ENCODE measurements at places on chromosomes 12 and 14.

GRCh38 chr14:91750634-91751198, 18.8 kb upstream of the CATSPERB start:
- DNase-seq = no peak

DNA sequence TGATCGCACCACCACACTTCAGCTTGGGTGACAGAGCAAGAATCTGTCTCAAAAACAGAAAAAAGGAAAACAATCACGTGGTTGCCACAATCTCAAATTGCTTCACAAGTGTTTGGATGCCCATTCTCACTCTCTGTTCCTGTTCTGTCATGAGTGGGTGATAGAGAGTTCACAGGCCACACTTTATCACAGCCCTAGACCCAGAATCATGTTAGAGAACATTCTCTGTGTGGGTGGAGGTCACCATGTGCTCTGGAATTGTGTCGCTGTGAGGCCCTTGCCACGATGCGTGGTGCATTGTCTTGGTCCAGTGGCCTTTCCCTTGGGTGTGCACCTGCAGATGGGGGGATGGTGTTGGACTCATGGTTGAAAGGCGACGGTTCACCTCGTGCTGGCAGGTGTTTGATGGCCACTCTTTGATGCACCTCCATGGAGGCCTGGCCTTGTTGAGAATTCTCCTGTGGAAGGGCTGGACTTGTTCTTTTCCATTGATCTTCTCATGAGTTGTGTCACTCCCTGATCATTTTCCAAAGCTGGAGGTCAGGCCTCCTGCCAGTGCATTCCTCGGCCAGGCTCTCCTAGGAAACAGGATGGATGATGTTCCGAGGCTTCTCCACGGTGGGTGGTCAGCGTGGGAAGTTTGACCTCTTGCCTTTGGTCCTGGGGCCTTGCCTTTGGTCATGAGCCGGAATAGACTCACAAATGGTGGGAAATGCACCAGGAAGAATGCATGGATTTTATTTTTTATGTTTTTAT, 91.9 kb downstream of the SLC24A4 start:
- no peak for DNase-seq

DNA sequence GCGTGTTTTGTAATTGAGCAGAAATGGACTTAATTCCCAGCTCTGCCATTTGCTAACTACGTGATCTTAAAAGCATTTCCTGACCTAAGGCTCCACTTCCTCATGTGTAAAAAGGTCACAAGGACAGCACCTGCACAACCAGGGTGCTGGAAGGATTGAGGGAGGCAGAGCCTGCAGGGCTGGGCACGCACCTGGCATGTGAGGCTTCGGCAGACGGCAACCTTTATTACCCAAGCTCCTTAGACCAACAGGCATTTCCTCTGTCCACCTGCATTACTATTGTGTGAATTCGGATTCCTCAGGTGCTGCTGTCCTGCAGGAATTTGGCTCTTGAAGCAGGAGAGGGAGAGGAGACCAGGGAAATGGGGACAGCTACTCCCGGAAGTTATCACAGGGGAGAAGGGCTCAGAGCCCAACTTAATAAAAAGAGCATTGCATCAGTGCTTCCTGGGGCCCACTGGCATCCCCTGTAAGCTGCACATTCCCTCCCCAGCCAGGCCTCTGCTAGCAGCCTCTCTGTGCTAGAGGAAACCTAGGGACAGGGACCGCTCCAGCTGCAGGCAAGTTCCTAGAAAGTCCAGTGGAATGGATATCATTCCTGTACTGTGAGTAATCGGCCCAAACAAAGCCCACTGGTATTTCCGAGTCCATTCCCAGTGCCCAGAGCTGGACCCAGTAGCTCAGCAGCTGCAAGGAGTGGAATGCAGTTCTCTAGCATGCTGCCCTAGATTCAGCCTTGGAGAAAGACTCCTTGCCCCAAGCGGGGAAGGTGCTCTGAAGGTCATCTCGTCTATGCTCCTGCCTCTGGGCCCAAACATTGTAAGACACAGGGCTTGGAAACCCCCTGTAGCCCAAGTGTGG, 157.1 kb upstream of the CCND2 start:
- DNase-seq = no peak

GRCh38 chr12:50282721-50283228, 545 bp downstream of the LIMA1 start:
- DNase-seq = no peak

GRCh38 chr14:103763730-103764488, 48.3 kb downstream of the ZFYVE21 start:
- DNase-seq = no peak

DNA sequence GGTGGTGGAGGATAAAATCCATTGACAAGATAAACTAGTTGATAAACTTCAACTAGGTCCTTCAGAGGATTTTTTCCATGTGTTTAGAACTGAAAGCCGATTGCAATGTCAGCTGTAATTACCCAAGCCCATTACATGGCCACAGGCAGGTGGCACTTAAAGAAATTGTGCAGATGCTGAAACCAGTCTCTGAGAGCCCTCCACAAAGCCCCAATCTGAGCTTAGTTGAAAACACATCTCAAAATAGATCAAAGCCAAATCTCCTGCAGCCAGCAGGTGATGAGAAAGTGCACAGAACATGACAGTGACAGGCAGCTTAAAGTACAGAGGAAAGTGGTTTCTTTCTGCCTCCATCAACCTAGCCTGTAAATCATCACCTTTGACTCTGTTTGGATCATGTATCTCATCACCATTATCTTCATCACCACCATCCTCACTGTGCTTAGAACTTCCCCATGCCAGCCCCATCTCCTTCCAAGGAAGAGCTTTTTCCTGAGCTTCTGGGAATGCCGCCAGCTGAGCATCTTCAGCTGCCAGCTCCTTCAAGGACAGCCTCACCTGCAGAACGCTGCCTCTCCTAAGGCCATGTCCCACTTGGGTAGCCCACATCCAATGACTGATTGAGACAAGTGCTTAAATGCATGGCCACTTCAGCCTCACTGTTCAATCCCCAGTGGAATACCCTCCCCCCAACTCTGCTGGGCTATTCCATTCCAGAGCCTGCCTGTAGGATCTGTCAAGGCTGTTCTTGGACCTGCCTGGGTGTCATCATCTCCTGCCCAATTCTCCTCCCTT, 219.5 kb upstream of the TMEM132C start:
- DNase-seq = no peak

GRCh38 chr12:131640525-131640924, 70.4 kb upstream of the SFSWAP start:
- no peak for DNase-seq

- DNase-seq = no peak
Measured at GRCh38 chr12:121333747-121334146, 18.5 kb downstream of the ANAPC5 start.

DNA sequence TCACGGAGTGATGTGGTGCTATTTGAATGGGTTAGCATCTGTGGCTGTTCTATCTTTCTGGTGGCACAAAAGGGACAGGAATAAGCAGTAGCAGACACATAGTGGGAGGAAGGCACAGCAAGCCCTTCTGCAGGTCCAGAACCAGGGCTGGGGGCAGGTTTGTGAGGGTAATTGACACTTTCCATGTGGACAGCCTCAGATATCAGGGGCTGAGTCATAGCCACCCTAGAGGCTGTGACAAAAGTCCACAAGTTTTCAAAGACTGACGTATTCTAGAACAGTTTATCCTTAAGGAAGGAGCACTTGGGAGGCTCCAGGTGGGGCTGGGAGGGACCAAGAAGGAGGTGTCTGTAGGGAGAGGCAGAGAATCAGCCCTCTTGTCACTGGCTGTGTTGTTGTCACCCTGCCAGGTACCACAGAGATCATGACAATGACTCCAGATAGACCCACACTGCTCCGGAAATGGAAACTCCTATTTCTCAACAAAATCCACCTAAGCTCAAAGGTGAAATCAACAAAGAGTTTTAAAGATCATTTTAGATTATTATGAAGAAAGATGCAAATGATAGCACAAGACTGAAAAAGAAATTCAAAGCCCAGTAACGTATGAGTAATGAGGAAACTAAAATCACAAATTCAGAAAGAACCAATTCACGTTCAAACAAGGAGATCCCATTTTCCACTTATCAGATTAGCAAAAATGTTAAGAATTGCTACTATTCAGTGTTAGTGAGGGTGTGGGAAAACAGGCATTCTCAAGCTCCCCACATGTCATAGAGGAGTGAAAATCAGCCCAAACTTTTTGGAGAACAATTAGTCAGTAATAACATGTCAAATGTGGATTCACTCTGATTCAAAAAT, 48.3 kb downstream of the NFKBIA start:
- DNase-seq = no peak

DNA sequence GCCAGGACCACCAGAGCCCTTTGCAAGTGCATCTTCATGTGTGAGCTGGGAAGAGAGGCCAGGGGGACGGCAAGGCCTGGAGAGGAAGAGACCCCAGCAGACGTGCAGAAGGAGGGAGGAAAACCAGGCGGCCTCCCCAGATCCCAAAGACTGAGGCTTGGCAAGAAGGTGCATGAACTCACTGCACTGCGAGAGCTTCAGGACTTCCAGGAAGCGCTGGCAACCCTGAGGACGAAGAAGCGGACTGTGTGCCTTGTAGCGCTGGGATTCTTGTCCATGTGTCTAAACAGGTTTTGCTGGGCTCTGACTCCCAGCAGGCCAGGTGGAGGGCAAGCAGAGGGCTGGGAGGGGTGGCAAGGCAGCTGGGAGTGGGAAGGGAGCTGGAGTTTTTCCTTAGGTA, 939 bp downstream of the TGFB3 start:
- no peak for DNase-seq

DNA sequence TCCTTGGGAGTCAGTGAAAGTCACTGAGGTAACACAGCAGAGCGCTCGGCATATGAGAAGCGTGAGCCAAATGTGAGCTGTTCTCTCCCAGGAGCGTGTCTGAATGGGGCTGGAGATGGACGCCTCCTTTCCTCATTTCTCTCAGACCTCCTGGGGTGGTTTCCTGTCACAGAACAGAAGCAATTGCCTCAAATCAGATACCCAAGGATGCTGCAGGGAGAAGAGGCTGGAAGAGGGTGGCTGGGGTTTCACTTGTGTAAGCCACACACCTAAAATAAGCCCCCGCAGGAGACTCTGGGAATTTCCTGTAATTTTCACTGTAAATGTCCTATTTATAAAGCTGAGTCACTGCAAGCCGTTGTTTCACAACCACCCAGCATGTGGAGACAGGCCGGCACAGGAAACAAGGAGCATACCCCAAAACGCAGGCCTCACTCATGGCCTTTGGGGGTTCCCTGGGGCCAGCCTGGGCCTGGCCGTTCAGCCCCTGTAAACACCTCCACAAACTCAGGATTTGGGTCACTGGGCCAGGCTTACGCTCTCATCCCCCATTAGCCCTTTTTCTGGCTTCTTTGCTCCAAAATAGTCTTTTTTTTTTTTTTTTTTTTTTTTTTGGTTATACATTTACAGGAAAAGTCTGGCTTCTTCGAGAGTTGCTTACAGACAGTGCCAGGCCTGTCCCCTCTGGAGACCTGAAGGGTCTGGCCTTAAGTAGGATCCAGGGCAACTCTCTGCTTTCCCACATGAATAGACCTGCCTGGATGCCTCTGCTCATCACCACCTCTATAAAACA, 55.3 kb downstream of the VCPKMT start:
- DNase-seq = peak; percentile 37

DNA sequence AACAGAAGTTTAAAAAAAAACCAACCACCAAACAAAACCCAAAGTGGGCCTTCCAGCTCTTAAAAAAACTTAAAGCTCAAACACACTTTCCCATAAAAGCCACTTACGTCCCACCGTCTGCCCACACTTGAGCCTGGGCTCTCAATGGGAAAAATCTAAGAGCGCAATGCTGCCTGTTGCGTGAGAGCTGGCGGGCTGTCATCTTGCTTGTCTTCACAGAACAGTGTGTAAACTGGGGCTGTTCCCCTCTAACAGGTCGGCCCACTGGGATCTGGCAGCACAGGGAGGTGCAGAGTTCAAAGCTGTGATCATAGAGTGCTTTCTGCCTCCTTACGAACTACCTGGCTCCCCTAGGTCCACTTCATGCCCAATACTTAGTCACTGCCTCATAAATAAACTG, 80.0 kb downstream of the DICER1 start:
- DNase-seq = no peak

- DNase-seq = no peak
Measured at GRCh38 chr12:79300199-79300568, 390.6 kb downstream of the PAWR start.

- no peak for DNase-seq
Measured at GRCh38 chr14:100779691-100780080, 46.2 kb upstream of the MEG3 start.

- DNase-seq = no peak
Measured at GRCh38 chr12:44384136-44384535, 492.0 kb downstream of the NELL2 start.

DNA sequence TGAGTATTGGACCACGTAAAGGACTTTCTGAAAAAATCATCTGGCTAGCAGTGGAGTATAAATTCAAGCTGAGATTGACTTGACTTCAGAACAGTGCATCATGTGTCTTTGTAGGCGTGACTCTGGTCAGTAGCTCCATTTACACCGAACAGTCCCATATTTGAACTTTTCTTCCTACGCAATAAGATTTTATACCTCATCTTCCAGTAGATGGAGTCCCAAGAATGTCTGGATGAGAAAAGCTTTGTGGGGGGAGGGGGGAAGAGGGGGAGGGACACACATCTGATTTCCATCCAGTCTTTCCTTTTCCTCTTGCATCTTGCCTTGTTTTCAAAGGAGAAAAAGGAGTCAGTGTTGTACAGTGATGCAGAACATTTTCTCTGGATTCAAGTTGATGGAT, 241.0 kb downstream of the EMP1 start:
- no peak for DNase-seq

- peak; percentile 50 for DNase-seq
Measured at GRCh38 chr12:44774815-44775411, 101.2 kb downstream of the NELL2 start.
